Bronchial epithelial cell (primary cell): ENCODE measurements at places on chromosomes 12 and 14.

- no peak for DNase-seq
Measured at GRCh38 chr12:19070341-19070740, 59.2 kb upstream of the PLEKHA5 start.

DNA sequence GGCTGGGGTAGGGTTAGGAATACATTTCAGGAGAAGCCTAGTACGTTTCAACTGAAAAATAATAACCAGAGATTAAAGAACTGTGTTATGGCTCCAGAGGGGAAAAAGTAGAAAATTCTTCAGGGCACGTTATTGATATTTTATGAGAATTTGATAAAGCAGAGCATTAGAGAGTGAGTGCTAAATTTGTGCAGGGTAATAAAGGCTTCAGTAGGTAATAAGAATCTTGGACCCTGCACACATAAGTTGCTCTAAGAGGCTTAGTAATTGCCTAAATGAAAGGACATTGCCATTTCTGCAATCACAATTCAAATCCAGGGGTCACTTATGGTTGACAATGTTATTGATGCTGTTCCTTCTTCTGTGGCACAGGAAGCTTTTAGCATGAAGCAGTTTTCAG is 439.4 kb upstream of the DCN start:
- no peak for DNase-seq

DNA sequence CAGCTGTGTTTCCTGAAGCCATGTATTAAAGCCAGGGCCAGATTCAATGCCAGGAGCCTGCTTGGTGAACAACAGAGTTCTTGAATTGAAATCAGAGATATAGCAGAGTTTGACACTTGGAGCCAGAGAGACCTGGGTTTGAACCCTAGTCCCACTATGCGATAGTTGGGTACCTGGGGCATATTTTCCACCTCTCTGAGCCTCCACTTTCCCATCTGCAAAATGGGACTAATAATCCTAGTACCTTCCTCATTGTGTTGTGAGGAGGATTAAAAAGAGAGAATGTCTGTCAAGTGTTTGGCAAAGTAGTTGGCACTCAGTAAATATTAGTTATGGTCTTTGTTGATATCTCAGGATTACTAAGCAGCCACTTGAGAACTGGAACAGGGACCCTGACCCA is 6.0 kb upstream of the HRK start:
- DNase-seq, result no peak

DNA sequence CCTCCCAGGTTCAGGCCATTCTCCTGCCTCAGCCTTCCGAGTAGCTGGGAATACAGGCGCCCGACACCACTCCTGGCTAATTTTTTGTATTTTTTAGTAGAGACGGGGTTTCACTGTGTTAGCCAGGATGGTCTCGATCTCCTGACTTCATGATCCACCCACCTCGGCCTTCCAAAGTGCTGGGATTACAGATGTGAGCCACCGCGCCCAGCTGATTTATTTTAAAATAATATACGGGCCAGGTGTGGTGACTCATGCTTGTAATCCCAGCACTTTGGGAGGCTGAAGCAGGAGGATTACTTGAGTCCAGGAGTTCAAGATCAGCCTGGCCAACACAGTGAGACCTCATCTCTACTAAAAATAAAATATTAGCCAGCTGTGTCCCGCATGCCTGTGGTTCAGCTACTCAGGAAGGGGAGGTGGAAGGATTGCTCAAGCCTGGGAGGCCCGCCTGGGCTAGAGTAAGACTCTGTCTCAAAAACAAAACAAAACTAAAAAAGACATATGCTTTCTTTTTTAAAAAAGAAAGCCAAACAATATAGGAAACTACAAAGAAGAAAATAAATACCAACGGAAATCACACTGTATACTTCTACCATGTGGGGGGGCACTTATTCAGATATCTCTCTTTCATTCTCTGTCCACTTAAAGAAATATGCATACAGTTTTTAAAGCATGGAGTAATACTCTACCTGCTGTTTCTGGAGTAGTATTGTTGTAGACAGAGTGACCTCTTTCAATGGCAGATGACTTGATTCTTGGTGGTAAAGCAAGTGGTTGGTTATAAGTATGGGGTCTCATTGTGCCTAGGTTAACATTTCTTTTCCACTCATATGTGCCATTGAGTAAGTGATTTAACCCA is 930 bp upstream of the MIA2 start:
- no peak for DNase-seq

- DNase-seq, result no peak
Measured at GRCh38 chr14:101118746-101119591, 215.4 kb upstream of the RTL1 start.
